ENCODE measurements at places on chromosomes 6 and 20.

DNA sequence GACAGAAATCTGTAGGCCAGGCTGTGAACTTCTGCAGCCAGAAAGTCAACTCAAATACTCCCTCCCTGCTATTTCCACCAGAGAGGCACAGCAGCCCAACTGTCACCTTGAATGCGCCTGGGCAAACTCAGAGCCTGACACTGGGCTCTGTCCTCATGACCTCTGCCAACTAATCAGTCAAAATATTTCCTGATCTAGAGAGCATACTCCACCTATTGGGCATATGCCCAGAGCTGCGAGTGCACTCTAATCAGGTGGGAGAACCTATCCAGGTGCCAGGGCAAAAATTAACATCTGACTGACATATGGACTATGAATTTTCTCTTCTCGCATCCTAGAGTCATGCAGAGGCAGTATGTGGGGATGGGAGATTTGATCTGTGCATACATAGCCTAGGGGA is 406.3 kb upstream of the RUNX2 start:
- no peak for DNase-seq

DNA sequence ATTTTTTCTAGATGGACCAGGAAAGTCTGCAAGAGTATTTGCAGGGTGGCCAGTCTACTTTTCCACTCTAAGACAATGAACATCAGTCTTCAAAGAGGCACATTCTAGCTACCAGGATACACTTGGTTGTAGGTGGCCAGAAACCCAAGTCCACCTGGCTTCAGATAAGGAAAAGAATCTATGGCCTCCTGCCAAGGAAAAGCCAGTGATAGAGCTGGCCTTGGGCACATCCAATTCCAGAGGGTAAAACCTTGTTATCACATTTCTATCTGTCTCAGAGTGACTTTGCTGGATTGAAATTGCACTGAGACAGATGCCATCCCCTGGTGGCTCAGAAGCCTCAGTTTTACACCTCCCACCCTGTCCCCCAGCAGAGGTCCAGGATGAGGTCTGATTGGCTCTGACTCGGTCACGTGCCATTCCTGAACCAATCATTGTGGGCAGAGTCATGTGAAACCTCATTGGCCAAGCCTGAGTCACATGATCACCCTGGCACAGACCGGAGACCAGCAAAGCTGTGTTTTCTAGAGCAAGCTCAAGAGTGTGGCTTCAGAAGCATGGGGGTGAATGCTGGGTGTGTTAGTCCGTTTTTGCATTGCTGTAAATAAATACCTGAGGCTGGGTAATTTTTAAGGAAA is 497.4 kb upstream of the SULF2 start:
- DNase-seq, result no peak

GRCh38 chr20:50048420-50049166 is 64.4 kb downstream of the UBE2V1 start:
- DNase-seq, result no peak

DNA sequence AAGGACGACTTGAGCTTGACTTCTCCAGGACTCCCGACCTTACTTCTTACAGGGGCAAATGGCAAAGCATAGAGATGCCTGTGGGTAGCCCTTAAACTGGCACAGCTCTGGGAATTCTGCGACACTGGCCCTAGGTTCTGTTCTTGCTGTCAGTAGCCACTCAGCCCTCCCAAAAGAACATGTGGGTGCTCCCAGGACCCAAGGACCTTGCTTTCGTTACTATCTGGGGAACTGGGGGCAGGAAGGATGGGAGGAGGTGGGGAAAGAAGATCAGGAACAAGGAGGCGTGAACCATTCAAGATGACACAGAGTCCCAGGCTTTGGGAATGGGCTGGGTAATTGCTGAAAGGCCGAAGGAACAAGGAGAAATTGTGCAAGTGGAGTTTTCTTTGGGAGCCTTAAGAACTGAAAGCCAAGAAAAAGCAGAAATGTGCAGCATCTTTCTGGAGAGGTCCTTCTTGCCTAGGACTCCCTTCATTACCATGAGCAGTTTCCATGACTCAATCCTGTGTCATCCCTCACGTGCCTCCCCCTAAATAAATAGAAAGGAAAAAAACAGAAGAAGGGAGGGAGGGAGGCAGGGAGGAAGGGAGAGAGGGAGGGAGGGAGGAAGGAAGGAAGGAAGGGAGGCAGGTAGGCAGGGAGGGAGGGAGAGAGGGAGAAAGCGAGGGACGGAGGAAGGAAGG is 284.6 kb upstream of the FOXQ1 start:
- DNase-seq, result no peak

DNA sequence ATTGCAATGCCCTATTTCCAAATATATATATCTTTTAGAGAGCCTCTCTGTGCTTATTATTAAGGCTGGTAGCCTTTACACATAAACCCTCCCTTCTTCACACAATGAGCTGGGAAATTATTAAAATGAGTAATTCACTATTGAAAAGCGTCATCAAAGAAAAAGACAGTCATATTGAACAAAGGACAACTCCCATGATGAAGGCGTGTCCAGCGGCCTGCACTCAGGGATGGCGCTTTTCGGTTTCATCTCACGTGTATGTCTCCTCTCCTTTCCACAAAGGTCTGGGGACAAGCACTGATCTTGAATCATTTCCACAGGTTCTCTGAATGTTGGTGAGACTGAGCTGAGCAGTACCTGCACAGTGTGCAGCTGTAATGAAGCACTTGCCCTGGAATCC is 3.5 kb downstream of the SERPINB9 start:
- DNase-seq, result no peak

DNA sequence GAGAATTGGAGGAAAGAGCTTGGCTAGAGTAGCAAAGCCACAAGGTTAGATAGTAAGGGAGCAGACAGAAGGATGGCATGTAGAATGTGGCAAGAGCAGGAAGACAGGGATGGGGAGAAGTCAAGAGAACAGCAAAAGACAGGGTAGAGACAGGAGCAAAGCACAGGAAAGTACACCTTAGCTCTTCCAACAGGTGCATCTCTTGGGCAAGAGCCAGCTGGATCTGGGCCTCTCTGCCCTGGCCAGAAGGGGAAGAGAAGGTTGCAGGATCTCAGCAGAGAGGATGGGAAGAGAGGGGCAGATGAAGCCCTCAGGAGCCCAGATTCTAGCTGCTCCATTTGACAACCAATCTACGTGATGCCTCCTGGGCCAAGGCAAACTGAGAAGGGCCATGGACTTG is 16.7 kb downstream of the SCUBE3 start:
- no peak for DNase-seq

DNA sequence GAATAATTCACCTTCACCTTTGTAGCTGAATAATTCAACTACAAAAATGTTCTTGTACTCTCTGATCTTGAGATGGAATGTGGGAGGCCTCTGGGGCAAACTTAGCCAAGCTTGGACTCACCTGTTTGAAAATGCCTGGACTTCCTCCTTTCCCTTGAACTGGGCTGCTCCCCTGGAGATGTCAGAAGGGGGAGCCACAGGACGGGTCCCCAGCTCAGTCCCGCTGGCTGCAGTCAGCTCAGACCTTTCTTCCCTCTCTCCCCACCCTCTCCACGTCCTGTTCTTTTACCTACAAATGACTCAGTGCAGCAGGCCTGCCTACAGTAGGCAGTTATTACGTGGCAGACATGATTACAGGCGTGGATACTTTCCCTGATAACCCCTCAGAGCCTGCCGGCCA is 131.5 kb upstream of the RALGAPA2 start:
- DNase-seq, result no peak

- no peak for DNase-seq
Observed at GRCh38 chr6:16049168-16049567, 79.7 kb upstream of the MYLIP start.

DNA sequence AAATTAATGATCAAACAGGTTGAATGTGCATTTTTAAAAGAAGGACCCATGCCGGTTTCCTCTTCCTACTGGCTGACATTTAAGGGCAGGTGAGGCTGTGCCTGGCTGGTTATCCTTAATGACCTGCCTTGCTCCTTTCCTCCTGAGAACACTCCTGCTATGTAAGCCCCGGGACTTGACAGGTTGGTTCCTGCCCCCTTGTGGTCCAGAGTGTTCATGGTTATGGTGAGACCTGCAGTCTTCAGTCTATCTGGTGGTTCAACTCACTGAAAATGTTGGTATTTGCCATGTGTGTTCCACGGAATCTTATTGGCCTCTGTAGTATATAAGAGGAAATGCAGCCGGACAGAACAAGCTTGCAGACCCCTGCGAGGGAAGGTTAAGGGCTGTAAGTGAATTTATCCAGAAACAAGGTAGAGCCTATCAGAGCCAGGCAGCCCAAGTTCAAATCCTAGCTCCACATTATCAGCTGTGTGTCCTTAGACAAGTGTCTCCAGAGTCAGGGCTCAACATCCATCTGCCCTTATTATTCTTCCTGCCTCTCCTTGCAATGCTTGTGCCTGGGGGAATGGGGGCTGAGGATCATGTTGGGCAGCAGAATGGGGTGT is 5.2 kb upstream of the BPIFA3 start:
- no peak for DNase-seq

GRCh38 chr20:44552050-44552449 is 30.2 kb upstream of the SERINC3 start:
- no peak for DNase-seq

All from stimulated activated CD4-positive, alpha-beta T cell treated with anti-CD3 and anti-CD28 coated beads, Interleukin-1b, Interleukin-23, amount 100 ng/mL, for 1 hour (primary cell).